ENCODE measurements at places on chromosomes 3 and 15.
A peak's percentile ranks its signal among the peaks of the same experiment; 100 is the strongest.

DNA sequence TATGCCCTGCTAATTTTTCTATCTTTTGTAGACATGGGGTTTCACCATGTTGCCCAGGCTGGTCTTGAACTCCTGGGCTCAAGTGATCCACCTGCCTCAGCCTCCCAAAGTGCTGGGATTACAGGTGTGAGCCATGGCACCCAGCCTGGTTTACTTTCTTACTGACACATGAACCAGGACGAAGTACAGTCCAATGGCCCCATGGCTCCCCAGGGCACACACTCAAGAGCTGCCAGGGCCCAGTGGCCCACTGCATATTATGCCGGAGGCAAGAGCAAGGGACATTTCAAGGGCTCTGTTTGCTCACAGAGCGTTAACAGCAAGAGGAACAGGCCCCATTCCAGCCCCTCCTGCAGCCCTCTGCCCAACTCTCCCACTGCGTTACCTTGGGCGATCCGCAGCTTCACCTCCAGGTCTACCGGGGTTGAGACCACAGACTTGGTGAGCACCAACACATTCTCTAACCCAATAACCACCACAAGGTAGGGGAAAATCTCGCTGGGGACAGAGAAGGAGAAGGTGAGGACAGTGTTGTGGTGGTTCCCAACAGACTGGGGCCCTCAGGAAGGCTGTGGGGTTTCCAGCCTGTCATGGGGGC is 42.8 kb downstream of the PTPN23 start:
- no peak for DNase-seq

DNA sequence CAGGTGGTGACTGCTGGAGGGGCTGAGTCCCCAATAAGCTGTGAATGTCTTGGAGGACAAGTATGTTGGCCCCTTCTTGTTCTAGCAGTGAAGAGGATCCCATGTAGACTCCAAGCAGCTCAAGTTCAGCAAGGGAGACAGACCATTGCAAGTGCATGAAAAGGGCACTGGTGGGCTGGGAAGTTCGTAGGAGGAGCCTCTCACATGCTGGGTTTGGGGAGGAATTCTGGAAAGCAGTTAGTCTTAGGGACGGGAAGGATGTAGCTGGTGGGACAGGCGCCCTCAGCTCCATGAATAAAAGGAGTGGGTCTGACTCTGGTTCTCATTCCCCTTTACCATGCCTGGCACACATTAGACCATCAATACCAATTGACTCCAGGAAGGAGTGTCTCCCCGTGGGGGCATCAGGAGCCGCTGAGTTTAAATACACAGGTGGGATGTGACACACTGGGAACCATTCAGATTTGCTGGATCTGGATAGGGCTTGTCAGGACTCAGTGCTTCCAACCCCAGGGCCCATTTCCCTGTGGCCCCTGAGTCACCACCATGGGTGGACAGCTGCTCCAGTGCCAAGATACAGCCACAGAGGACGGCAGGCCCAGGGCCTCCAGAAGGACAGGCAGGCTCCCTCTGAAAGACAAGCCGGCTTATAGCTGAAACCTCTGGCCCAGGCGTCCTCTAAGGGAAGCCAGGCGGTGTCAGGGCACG is 552 bp upstream of the XYLB start:
- no peak for DNase-seq

DNA sequence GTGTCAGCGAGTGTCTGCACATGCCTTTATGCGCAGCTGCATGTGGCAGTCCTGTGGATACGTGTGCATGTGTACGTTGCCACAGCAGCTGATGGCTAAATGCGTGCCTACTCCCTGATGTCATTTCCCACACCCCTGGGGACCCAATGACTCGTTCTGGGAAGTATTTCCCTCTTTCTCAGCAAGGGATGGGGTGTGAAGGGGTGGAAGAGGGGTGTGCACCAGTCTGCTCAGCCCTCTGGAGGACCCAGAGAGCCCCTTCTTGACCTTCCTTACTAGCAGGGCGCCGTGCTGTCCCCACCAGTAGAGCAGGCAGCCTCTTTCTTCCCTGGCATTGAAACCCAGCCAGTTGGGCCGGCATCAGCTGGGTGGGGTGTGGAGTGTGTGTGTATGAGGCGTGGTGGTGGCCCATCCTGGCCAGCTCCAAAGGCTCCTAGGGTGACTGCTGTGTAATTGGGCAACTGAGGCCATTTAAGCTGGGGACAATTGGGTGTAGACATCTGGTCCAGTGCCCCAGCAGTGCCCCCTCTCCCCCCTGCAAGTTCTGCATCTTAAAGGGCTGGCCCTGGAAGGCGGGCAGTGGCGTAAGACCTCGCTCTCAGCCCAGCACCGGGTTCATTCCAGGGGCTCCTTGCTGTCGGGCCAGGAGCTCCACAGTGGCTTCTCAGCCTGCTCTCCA is 19.2 kb downstream of the SNX33 start:
- peak; percentile 100 for DNase-seq

DNA sequence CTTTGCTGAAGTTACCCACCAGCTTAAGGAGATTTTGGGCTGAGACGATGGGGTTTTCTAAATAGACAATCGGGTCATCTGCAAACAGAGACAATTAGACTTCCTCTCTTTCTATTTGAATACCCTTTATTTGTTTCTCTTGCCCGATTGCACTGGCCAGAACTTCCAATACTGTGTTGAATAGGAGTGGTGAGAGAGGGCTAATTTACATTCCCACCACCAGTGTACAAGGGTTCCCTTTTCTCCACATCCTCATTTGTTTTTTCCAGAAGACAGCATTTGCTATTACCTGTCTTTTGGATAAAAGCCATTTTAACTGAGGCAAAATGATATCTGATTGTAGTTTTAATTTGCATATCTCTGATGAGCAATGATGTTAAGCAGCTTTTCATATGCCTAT is 329.9 kb upstream of the TPRG1 start:
- no peak for DNase-seq

DNA sequence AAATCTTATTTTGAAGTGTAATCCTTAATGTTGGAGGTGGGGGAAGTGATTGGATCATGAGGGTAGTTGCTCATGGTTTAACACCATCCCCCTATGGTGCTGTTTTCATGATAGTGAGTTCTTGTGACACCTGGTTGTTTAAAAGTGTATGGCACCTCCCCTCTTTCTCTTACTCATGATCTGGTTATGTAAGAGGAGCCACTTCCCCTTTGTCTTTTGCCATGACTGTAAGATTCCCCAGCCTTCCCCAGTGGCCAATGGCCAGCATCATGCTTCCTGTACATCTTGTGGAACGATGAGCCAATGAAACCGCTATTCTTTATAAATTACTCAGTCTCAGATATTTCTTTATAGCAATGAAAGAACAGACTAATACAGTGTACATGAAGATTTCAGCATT is 39.8 kb upstream of the GMNC start:
- no peak for DNase-seq

DNA sequence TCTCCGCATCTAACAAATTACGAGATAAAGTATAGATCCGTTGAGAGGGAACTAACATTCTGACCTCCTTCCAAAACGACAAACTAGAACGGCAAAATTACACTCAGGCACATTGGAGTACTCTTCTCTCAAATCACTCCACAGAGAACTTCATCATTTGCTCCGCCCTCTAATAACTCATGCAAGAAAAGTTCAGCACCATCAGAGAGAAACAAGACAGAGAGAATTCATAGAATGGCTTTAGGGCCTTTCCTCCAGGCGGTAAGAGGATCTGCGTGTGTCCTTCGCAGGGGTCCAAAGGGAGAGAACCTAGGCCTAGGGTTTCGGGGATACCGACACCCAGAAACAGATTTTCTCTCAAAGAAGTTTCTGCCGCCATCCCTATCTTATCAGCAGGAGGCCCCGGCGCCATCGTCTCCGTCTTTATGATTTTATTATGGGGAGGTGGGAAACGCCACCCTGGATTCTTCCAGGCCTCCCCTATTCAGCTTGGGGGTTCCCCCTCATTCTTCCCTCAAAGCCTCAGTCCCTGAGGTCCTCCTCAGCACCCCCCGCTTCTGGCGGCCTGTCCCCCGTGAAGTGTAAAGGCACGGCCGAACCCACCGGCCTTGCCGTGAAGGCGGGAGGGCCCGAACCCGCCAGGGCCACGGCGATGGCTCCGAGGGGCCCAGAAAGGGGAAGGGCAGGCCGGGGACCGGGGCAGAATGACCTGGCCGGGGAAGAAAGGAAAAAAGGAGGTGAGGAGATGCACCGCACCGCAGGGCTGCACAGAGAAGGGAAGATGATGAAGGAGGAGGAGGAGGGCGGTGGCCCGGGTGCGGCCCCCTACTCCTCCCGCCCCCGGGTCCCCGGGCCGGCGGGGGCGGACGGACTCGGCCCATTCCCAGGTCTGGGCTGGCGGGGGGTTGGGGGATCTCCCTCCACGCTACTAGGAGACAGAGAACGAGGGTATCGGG is 768 bp downstream of the UBXN7 start:
- DNase-seq, result peak; percentile 77

DNA sequence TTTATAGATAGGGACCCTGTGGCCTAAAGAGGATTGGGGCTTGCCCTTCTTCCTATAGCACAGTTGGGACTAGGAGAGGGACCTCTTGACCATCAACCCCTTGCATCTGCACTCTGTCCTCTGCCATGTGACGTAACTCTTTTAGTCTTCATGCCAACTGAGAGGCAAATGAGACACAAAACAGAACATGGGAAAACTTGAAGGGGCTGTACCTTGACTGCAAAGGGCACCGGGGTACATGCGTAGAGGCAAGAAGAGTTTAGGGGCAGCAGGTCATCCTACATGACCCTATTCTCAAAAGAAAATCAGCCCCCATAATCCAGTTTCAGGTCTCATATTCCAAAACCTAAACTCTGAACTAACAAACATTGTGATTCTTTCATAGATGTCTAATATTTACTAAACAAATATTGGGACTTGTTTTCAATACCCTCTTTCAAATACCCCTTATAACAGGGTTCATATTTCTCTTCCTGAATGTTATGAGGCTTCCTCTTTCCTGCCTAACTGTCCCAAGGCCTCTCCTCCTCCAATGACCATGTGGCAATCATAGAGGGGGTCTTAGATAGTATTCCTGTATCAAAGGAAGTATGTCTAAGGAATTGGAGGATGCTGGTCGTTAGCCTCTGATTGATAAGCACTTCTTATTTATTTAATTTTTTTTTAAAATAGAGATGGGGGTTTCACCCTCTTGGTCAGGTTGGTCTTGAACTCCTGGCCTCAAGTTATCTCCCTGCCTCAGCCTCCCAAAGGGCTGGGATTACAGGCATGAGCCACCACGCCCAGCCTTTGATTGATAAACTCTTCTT is 20.6 kb downstream of the ACKR2 start:
- no peak for DNase-seq

DNA sequence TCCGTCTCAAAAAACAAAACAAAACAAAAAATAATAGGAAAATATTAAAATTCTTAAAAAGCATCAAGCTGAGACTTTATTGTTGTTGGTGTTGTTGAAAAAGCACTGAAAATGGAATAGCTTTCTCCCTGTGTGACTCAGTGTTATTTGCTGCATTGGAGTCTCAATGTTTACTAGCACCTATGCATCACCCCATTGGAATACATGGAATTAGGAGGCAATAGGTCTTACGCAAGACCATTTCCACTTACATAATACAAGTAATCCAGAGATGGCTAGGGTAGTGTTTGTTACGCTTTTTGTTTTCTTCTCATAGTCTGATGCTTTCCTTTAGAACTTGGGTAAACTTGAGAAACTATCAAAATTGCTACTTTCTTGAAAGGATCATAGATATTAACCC is 15.2 kb downstream of the GXYLT2 start:
- peak; percentile 84 for DNase-seq

GRCh38 chr15:82648257-82649103 is 1.3 kb upstream of the CPEB1 start:
- no peak for DNase-seq

DNA sequence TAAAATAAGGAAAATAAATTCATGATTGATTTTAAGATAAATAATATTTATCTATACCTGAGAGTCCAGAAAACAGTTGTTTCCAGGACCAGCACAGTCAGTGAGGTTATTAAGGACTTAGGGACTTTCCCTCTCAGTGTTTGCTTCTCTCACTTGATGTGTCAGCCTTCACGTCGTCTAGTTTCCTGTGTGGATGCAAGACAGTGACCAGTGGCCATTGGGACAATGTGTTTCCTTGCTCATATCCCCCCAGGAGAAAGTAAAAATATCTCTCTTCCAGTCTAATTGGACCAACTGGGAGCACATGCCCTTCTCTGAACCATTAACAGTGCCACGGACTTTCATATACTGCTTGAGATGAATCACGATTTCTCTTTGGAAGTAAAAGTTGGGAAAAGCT is 157.8 kb upstream of the CTNNB1 start:
- DNase-seq, result no peak

- peak; percentile 10 for DNase-seq
Observed at GRCh38 chr15:91908391-91908790, 54.9 kb downstream of the SLCO3A1 start.

Data from mesenchymal stem cell (in vitro differentiated cells and primary cell).